HCT116 (cell line): ENCODE measurements at places on chromosomes 12 and 14. TPM values are rescaled to one million over a fixed set of nuclear protein-coding genes. Genes with fewer than 3 reads are reported as not detected.

DNA sequence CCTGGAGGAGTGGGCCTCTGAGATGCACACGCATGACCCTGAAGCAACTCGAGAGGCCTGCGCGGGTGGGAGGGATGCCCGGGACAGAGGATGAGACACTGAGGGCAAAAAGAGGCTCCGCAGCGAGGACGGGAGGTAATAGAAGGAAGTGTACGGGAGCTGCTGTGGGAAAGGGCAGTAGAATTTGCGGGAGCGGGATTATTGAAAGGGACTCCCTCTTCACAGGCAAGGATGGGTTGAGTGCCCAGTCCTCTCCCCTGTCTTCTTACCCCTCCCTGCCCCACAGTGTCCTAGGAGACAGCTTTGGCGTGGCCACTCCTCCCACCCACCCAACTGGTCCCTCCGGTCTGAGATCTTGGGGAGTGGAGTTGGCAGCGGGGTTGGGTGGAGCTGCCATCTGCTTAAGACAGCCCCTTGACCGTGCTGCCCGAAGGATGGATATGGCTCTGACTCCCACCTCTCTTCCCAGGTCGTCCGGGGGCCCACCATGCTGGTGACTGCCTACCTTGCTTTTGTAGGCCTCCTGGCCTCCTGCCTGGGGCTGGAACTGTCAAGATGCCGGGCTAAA is 15.7 kb upstream of the ESPL1 start:
- no peak for DNase-seq
- H3K4me3 ChIP-seq: peak overlapping the region; percentile 97
- H3K27ac ChIP-seq: peak overlapping the region; percentile 85
- peaks cover 15% of the 10 kb centered on the region for H3K4me1 ChIP-seq

DNA sequence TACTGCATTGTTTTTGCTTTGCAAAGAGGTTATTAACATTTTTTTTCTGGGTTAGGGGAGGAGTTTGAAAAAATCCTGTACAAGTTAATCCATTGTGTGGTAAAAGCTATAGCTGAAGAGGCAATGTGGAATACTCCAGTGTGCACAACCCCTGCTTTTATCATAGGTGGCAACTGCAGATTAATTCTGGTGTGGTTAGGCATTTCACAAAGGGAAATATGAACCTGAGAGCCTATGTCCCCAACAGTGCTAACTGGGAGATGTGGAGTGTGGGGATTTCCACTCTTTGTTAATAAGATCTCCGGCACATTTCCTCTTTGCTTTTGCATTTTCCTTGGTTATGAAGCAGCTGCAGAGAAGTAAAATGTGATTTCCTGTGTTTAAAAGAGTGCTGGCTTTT is 33.6 kb downstream of the PRORP start:
- DNase-seq: no peak
- H3K27ac ChIP-seq: no peak overlapping the region
- no peak overlapping the region for H3K4me3 ChIP-seq
- peaks cover 12% of the 10 kb centered on the region for H3K4me1 ChIP-seq
- H3K27me3 ChIP-seq: no peaks in the 10 kb centered on the region
- no peaks in the 10 kb centered on the region for H3K36me3 ChIP-seq

The EFS gene
- 0.10 TPM for total RNA-seq

The DTX1 gene
- not detected for total RNA-seq
